ENCODE measurements at places on chromosomes 6 and 20.

DNA sequence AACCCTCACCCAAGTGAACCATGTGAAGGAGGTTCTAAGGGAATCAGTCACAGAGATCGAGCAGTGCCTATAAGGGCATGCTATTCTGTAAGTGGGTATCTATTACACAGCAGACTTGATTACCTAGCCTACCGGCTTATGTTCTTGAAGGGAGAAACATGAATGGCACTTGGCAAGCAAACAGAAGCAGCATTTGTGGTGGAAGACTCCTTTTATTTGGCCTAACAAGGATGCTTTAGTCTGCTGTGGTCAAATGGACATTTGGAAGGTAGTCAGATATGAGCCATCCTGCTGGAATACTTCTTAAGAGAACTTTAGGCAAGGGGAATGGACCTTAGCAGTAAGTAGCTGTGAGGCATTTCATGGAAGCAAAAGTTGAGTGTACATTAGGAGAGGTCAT lies 126.3 kb downstream of the COL12A1 start:
- no peak for DNase-seq

DNA sequence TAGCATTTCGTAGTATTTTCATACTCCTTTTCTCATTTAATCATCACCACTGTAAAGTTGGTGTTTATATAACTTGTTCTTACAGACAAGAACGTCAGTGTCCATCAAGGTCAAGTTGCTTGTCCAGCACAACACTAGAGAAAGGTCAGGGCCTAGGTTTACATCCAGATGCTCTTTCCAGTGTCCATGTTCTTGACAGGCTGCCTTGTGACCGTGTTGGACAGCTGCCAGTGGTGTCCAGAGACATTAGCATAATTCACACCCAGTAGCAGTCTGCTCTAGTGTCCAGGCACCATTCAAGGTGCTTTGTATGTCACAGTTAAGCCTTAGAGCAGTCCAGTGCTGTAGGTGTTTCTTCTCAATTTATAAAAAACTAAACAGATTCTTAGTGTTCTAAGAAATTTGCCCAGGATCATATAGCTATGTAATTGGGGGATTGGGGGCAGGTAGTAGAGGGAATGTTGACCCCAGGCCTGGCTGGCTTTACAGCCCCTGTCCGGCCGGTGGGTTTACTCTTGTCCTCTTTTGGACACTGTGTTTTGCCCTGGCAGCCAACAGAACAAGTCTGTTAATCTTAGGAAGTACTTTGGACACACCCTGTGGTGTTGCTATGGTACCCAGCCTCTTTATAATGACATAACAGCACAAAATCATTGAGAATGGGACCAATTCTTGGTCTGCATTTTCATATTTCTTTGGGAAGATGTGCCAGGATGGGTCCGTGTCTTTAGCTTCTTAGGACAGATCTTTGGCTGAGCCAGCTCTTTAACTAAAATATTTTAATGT lies 8.0 kb downstream of the STK35 start:
- no peak for DNase-seq

DNA sequence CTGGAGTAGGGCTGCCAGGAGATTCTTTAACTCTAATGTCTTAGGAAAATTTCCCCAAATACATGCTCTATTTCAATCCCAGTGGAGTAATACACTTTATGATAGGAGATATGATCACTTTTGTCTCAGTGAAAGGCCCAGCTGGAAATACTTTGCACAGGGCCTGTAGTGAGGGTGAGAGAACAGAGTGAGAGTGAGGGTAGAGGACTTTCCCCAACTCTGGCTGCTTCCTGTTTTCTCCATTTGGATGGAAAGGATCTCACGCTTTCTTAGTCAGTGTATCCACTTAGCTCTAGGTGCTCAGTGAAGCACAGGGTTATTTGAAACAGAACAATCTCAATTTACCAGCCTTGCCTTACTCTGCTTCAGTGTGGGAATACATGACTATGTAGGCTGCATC lies 36.6 kb downstream of the FAM229B start:
- DNase-seq: no peak

DNA sequence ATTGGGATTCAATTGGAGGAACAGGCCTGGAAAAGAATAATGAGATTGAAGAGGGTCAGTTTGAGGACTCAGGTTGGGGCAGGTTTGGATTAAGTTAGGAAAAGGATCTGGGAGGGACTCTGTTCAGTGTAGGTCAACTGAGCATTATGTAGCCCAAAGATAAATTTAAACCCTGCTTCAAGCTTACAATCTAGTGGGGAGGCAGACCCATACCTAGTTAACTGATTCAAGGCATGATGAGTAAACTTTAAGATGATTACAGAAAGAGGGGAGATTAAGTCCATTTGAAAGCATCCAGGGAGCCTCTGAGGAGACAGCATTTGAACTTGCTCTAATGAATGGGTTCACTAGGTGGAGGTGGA lies 11.4 kb upstream of the LTA start:
- DNase-seq: no peak

GRCh38 chr6:136525586-136526195 lies 24.5 kb downstream of the MAP7 start:
- DNase-seq: no peak

DNA sequence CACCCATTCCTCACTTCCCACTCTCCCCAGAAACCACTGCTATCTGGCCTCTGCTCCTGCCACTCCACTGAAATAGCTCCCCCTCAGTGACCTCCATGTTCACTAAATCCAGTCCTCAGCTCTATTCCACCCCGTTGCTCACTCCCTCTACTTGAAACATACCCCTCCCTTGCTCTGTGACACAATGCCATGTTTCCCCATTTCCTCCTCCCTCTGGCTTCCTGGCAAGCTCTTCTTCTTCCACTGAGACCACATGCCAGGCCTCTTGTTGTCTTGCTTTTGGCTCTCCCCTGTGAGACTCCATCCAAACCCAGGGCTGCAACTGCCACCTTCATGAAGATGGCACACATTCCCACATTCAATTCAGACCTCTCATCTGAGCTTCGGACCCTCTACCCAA lies 13.9 kb downstream of the TMEM151B start:
- DNase-seq: no peak

GRCh38 chr6:156876302-156876701 lies 99.1 kb downstream of the ARID1B start:
- DNase-seq: no peak

DNA sequence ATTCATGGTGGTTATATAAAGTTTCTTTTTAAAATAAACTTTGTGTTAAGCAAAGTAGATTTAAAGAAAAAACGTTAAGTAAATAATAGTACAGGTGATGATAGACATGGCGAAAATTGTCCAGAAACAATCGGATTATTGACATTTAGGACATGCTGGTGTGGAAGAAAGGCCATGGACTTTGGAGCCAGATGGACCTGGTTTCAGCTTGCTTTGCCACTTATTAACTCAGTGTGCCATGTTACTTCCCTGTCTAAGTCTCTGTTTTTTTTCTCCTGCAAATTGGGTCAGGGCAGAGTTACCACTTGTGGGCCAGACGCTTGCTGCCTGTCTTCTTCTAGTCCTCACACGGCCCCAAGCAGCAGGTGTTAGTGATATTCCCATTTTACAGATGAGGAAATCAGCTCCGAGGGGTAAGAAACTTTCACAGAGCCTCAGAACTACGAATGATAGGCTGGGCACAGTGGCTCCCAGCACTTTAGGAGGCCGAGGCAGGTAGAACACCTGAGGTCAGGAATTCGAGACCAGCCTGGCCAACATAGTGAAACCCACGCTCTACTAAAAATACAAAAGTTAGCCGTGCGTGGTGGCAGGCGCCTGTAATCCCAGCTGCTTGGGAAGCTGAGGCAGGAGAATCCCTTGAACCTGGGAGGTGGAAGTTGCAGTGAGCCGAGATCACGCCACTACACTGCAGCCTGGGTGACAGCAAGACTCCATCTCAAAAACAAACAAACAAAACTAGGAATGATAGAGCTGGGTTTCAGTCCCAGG lies 12.4 kb downstream of the KIF3B start:
- no peak for DNase-seq

DNA sequence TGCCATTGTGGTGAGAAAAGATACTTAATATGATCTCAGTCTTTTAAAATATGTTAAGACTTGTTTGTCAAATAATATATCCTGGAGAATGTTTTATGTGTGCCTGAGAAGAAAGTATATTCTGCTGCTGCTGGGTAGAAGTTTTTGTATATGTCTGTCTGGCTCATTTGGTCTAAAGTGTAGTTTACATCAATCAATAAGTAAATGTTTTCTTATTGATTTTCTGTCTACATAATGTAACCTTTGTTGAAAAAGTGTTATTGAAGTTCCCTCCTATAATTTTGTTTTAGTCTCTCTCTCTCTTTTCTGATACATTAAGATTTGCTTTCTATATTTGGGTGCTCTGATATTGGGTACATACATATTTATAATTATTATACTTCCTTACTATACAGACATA lies 201.2 kb downstream of the THBS2 start:
- no peak for DNase-seq

DNA sequence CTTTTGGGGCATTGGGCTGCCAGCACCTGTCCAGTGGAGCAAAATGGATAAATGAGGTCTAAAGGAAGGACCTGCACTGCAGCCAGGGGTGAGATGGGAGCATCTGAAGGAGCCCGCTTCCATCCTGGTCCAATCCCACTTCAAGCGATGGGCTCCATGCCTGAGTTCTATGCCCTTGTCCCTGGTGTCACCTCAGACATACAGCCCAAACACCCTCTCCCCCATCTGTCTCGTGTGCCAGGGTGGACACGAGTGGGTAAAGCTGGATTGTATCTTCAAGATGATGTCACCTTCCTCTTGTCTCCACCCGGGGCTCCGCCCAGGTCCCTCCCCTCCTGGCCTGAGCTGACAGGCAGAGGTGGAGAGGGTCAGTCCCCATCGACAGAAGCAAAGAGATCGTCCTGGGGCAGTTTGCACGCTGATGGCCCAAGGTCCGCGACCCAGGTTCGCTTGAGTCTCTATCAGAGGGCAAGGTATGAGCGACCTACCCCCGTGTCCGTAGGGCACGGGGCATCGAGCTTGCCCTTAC lies 544 bp downstream of the SMIM29 start:
- no peak for DNase-seq

DNA sequence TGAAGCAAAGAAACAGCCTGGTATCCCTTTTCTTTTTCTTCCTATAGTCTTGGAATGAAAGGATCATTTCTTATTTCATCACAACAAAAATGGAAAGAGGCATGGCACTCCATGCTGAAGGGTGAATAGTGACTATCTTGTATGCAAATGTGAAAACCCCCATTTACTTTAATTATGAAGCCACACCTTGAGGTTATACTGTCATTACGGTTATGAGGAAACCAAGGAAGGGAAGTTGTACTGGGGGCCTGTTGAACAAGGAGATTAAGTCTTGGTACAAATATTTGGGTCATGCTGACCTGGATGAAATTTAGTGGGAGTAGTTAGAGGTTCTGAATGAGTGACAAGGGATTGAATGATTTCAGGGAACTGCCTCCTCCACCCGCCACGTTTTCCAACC lies 8.7 kb upstream of the STXBP5 start:
- DNase-seq: no peak

DNA sequence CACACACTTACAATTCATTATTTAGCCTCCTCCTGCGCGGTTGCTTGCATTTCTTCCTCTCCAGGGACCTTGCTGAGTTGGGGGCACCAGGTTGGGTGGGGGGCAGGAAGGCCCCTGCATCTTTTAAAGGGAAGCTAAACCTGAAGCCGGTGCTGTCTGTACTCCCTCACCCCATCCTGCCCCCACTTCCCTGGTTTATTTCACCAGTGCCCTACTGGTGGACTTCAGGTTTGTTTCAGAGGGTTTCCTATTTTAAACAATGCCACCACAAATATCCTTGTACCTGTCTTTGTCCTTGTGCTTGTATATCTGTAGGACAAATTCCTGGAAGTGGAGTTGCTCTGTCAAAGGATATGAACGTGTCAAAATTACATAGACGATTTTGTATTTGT lies 21.0 kb downstream of the PTK7 start:
- no peak for DNase-seq

- no peak for DNase-seq
These were observed 287.0 kb downstream of the CDC5L start for GRCh38 chr6:44674226-44675155.

DNA sequence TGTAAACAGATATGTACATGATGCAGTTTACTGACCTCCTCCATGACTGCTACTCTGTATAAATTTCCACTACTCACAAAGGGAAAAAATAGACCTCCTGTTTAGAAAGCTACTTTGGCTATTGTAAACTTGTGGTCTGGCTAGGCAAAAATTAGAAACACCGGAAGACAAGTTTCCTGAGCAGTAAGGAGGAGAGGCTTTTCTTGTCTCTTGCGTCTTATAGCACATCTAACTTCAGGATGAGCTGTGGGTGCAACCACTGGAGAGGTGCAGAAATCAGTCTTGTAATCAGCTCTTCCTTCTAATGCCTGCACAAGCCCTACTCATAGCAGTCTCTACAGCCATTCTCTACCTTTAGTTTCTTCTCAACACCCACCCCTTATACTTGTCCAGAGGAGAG lies 296.5 kb upstream of the SLC35B3 start:
- DNase-seq: no peak

GRCh38 chr6:80605165-80605989 lies 498.9 kb downstream of the BCKDHB start:
- no peak for DNase-seq

DNA sequence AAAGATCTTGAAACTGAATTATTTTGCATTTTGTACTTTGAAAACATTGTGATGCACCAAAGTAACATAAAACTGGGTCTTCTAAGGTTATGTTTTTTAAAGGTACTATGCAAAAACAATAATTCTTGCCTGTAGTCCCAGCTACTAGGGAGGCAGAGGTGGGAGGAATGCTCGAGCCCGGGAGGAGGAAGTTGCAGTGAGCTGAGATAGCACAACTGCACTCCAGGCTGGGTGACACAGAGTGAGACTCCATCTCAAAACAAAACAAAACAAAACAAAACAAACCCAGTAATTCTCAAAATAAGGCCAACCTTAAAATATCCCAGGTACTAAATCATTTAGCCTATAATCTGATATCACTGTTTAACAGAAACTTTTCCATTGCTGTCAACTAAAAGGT lies 269.6 kb downstream of the KHDC1L start:
- no peak for DNase-seq

GRCh38 chr6:3157131-3157933 lies at the start of gene TUBB2A:
TUBB2A (minus strand) TSS chr6:3157544; CDS start chr6:3157463, 81 bp downstream.
- DNase-seq: no peak

DNA sequence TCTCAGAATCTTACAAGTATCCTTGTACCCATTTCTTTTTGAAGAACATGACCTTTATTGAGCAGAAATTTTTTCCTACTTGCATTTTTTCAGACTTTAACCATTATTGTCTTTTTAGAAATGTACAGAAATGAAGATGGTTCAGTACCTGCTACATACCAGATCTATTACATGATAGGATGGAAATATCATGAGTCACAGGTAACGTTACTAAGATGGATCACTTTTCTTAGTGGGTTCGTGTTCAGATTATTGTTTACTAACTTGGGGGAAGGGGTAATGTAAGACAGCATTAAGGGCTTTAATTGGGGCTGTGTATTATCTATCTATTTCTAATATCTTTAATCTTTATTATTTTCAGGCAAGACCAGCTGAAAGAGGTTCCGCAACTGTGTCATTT lies 31.9 kb downstream of the NDUFAF5 start:
- no peak for DNase-seq

- no peak for DNase-seq
These were observed 126.6 kb downstream of the TIAM2 start for GRCh38 chr6:155121699-155122098.
